ENCODE measurements at places on chromosomes 7 and 10.

- DNase-seq: no peak
These were observed 5.6 kb downstream of the HTRA1 start for GRCh38 chr10:122466951-122467381.

DNA sequence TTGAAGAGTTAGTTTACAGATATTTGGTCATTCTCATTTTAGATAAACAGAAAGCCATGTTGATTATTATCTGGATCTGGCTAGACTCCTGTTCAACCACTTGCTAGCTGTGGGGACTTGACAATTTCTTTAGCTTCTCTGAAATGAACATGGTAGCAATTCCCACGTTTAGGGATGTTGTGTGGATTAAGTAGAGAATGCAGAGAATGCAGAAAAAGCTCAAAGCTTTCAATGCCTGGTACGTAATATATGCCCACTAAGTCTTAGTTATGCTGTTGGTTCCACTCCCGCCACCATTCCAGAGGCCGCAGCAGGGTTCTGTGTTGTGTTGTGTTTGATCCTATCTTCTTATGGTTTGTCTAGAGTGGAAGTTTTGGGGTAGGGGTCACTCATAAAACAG is 39.2 kb upstream of the RPA3 start:
- DNase-seq: no peak

DNA sequence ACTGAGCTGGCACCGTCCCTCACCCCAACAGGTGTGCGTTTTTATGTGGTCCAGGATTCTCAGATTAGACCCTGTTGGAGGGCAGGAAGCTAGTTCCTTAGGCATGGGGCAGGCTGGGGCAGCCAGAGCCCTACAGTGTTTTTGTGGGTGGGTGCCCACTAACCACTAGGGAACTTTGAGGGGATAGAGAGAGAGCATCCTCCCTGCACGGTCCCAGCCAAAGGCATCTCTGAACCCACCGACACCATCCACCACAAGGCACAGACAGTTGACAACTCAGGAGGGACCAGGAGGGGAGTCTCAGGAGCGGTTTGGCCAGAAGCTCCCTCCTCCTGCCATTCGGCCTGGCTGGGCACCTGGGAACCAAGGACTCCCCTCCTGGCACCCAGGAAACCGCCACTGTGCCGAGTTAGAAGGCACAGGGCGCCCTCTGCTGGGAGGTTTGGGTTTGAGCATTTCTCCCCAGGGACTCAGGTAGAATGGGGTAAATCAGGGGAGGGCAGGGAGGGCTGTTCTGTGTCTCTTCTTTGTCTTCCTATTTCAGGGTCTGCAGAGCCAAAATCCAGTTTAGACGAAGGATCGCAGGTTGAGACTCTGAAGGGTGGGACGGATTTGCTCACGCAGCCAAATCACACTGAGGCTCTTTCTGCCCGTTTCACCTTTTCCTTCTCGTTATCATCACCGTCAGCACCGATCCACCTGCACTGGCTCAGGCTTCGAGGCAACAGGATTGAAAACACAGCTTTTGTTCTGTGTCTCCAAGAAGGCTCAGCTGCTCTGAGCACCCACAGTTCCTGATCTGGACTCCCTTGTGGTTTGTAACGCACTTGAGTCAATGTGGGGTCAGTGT is 84.8 kb upstream of the COL13A1 start:
- DNase-seq: no peak

- DNase-seq: no peak
These were observed 568 bp downstream of the MGAM2 start for GRCh38 chr7:142112086-142112485.

- no peak for DNase-seq
These were observed 59.6 kb upstream of the GSDME start for GRCh38 chr7:24816868-24817267.

Data from GM12878 (cell line).